Activated T-cell treated with anti-CD3 and anti-CD28 coated beads, Interleukin-2, amount 50 U/mL, for 24 hours (primary cell): ENCODE measurements at places on chromosomes 2 and 18.

DNA sequence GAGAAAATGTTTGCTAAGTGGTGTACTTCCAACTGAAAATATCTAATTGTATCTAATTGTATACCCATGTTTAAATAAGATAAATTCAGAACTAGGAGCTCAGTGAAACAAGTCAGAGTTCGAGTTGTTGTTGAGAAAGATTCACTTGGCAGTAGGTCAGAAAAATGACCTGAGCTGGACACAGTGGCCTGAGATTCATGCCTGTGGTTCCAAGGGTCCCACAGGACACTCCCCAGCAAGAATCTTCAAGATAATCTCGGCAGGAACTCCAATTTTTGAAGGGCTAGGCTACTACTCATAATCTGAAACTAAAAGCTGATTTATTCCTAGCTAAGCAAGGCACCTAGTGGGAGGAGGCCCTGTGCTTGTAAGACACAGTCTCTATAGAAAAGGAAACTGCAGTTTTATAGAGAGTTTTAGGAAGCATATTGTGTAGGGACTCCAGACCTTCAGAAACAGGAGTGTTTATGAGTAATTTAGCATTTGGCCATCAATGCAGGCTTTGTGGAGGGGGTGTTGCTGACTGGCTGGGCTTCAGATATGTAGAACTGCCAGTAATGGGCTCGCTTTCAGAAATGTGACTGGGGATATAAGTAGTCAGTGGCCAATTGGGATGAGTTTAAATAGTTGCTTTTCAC lies 43.2 kb downstream of the SP140 start:
- DNase-seq: no peak

GRCh38 chr2:108571286-108571685 lies 37.0 kb downstream of the LIMS1 start:
- no peak for DNase-seq

GRCh38 chr2:64887565-64887964 lies 101.6 kb upstream of the SLC1A4 start:
- no peak for DNase-seq

DNA sequence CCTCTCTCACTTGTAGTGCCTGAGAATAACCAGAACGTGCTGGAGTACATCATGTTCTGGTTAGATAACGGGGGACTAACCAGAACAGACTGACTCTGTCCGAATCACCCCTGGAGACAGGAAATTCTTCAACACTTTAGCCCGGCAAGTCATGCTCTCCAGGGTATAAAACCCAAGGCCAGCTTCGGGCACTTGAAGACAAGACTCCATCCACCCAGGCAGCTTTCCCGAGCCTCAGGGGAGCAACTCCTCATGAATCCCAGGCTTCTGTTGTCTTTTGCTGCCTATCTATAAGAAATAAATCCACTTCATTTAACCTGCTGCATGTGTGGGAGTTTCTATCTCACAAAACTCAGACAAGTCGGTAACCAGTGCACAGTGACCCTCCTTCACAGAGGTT lies 99.6 kb downstream of the KCNF1 start:
- no peak for DNase-seq

DNA sequence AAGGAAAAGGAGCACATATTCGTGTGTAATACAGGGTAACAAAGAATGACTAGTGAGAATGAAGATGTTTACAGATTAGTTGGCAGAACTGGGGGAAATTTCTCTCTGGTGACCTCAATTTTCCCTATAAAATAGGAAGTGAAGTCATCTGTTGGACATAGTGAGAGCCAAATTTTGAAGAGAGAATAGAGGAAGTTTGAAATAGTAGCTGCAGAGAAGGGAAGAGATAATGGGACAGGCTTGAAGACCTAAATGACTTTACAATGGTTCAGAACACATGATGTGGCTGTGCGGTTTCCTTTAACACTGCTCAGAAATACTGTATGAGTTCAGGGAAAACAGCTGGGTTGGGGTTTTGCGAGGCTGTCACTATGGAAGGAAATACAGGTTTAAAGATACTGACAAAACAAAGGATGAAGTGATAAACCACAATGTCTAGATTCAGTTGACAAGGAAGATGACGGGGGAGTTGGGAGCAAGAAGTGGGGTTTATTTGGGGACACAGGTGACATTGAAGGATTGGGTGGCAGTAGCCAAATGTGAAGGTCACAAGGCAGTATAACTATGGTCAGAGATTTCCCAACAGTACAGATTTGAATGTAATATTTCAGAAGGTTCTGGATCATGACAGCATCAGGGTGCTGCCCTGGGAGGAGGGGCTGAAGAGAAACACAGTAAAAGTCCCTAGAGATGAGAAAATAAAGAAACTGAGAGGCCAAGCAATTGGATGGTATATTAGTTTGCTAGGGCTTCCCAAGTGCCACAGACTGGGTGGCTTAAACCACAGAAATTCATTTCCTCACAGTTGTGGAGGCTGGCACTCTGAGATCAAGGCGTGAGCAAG lies 82.6 kb upstream of the TANK start:
- DNase-seq: peak; percentile 56

DNA sequence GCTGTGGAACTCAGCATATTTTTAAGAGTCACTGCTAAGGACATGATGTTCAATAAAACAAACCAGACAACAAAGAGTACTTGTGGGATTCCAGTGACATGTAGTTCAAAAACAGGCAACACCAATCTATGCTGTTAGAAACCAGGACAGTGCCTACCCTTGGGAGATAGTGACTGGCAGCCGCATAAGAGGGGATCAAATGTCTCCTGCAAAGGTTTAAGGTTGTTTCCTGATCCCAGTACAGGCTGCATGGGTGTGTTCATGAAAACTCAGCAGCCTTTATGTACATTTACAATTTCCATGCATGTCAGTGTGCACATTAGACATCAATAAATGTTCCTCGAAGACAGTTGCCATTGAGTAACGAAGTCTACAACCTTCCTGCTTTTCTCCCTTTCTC lies 183.8 kb downstream of the PID1 start:
- DNase-seq: no peak

GRCh38 chr2:222572751-222573174 lies 83.1 kb downstream of the FARSB start:
- DNase-seq: no peak

DNA sequence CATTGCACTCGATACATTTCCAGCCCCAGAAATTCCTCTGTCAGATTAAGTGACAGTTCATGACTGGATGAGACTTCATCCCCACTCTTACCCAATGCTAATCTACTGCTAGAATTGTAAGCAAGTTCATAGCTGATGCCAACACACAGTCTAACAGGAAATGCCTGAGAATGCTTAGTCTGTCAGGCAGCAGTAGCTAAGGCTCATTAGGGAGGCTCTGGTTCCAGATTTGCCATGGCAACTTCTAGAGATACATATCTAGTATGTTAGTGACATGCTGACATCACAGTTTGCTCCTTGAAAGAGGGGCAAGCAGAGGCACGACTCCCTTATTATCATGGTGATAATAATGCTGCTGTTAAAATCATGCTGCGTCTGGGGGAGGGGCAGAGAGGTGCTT lies 198.4 kb downstream of the RBM43 start:
- no peak for DNase-seq

DNA sequence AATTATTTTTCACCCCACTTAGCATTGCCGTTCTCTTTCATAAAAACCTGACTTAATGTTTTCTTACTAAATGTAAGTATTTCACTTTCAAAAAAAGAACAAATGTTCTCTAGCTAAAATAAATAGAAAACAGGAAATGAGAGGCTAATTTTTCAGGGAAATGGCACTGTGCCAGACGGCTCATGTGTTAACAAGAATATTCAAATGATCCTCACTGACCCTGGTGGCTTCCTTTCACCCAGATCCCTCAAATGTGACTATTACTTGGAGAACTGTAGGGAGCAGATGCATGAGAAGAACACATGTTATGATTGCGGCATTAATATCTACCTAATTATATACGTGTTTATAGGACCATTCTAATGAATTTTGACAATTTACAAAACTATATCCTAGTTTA lies 827.7 kb downstream of the SOCS6 start:
- DNase-seq: no peak

- no peak for DNase-seq
Measured at GRCh38 chr18:43855376-43855775, 578.1 kb upstream of the SYT4 start.

DNA sequence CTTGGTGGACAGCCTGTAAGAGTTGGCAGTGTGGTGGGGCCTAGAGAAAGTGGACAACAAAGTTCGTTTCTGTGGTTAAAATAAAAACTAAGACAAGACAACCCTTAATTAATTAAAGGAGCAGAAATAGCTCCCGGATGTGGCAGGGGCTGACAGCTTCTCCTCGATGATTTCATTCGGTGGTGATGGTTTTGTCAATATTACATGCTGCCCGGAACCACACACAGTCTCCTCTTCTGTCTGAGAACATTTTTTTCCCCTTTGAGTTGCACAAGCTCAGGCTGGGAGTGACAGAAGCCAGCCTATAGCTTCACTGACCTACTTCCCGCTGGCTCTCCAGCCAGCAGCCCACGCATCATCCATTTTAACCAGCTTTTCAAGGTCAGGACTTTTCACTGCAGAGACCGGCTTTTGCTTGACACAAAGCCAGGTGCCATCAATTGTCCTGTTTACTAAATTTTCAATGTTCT lies 378.8 kb downstream of the SLC4A3 start:
- DNase-seq: no peak

DNA sequence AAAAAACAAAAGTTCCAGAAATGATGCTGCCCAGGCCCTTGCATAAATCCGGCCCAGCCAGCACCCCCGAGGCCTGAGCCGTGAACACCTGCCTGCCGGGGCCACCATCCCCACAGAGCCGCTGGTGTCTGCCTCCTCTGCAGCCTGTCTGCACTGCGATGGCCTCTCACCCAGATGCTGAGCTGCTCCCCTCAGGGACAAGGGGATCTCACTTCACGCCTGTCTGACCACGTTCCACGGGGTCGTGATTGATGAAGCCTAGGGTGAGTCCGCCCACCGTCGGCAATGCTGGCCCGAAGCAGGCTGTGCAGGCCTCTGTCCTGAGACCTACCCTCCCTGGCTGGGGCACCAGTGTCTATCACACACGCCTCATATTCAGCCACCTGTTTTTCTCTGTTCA lies 444.2 kb downstream of the EIPR1 start:
- no peak for DNase-seq

GRCh38 chr18:44968336-44968735 lies 287.6 kb downstream of the SETBP1 start:
- DNase-seq: no peak

DNA sequence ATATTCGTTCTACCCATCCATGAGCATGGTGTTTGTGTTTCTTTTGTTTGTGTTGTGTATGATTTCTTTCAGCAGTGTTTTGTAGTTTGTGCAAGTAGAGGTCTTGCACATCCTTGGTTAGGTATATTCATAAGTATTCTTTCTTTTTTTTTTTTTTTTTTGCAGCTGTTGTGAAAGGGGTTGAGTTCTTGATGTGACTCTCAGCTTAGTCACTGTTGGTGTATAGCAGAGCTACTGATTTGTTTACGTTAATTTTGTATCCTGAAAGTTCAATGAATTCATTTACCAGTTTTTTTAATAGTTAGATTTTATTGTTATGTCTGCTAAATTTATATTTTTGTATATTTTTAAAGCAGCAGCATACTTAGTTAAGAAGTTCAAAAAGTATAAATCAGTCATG lies 834.4 kb upstream of the NRXN1 start:
- no peak for DNase-seq

- DNase-seq: no peak
Measured at GRCh38 chr2:57602733-57603132, 443.9 kb upstream of the VRK2 start.

GRCh38 chr18:3875376-3875775 lies 425.4 kb downstream of the TGIF1 start:
- no peak for DNase-seq

DNA sequence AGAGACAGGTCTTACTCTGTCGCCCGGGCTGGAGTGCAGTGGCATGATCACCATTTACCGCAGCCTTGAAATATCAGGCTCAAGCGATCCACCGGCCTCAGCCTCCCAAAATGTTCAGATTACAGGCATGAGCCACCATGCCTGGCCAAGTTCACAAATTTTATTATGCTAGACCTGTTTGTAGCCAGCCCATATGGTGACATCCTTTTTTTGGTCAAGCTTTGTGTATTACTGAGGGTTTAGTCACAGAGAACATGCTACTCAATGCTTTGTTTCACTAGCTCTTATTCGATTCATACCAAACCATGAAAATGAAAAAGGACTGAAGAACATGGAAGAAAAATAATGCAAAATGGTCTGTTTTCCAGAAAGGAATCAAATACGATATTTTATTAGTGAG lies 41.4 kb downstream of the DGKD start:
- no peak for DNase-seq

DNA sequence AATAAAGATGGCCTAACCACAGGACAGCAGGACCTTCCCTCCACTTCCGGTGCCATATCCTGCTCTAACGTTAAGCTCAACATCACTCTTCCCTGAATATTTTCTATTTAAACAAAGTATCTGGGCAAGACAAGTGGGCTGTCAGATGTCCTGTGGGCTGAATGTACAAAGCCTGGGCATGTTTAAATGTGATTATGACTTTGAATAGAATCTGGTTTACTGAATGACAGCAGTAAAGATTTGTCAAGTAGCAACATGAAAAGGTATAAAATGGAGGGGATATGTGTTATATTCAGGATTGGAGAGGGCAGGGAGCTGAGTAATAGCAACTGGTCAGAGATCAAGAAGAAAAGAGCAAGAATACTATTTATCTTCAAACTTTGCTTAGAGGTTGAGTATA lies 540.9 kb downstream of the NRXN1 start:
- no peak for DNase-seq

DNA sequence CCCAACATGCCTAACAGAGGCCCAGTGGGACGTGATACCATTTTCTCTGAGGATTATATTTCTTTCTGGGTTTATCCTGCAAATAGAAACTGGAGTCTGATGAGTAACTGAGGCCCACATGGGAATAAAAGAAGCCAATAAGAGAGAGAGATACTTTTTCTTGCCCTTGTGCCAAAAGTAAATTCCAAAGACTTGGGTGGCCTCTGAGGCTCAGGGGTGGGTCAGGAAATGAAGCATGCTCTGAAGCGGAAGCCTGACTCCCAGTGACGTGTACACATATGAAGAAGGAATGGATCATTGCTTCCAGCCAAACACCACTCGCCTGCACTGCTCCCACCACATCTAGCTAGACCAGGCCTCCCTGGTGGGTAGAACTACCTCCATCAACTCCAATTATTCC lies 273.6 kb upstream of the NCKAP5 start:
- no peak for DNase-seq

DNA sequence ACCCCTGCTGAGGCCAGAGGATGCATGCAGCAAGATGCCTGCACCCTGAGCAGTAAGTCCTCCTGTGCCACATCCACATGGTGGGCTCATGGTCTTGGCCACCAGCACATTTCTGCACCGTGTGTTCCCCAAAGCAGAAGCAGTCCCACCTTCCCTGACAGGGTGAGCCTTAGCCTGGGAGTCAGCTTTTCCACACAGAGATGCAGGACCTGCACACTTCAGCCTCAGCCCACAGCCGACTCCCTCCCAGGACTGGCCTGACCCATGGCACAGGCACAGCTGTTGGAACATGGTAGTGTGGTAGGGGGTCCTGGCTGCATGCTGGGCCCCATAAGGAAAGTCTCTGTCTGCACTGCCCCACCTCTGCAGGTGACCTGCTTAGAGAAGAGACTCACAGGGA lies 5.0 kb downstream of the SNED1 start:
- DNase-seq: no peak
